ENCODE measurements at places on chromosomes 4 and X.
A peak's percentile ranks its signal among the peaks of the same experiment; 100 is the strongest.

- DNase-seq, result peak; percentile 72
These were observed 183.7 kb downstream of the SPATA18 start for GRCh38 chr4:52234561-52235440.

GRCh38 chr4:8311101-8312068 lies 41.8 kb downstream of the HTRA3 start:
- no peak for DNase-seq

DNA sequence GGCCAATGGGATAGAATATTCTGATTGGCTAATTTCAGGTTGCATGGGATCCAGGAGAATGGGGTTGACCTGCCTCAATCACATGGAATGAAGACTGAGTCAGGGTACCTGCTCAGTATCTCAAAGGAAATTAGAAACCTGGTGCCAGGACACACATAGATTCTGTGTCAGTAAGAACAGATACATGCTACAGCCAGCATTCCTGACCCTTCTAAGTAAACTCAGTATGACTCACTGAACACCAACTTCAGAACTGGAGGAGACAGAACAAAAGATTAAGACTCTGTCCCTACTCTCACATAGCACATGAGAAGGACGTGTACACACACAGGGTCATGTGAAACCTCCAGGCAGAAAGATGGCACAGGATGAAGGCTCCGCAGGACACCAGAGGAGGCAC lies 54.5 kb downstream of the FAM184B start:
- no peak for DNase-seq

- no peak for DNase-seq
These were observed 4.4 kb downstream of the SEPTIN11 start for GRCh38 chr4:76953956-76954355.

DNA sequence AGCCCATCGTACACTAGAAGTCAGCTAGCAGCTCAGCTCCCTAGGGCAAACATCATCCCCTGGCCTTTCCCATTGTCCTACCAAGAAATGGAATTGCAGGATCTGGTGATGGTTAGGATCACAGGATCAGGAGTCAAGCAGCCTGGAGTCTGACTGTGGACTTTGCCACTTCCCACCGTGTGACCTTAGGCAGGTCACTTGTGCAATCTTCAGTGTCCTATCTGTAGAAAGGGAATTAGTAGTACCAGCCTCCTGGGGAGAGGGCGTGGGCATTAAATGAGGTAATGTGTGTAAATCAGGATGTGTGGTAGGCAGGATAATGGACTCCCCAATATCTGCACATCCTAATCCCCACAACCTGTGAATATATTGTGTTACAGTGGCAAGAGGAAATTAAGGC lies 38.6 kb upstream of the APLN start:
- DNase-seq, result no peak

GRCh38 chr4:139024686-139025085 lies 9.1 kb downstream of the NOCT start:
- DNase-seq, result no peak

DNA sequence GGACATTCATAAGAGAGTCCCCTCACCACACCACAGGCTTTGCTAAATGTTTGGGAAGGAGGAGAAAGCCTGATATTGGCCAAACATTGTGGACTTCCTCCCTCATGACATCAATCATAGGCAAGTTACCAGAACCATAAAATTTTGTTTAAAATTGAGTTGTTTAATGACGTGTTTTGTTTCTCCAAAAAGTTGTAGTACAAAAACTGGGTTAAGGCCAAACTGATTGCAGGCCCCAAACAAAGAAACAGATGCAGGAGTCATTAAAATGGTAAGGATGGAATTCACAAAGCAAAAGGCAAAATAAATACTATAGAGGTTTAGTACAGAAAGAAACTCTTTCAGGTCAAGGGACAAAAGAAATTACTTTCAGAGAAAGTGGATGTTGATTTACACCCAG lies 3.9 kb upstream of the ODAM start:
- no peak for DNase-seq

GRCh38 chr4:12488672-12489071 lies 995.5 kb downstream of the RAB28 start:
- no peak for DNase-seq

DNA sequence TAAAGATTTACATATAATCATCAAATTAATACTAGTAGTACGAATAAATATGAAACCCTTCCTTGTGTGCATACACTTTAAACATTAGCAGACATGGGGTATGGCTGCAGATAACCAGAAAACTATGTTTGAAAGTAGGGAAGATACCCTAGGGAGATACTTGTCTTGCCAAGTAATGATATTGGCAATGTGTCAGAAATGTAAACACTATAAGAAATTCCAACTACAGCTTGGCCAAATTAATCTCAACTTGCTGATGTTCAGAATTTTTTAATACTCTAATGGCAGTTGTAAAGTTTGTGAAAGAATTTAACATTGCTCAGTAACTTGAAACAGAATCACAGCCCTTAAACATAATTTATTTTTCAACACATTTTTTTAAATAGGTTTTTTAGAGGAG lies 27.4 kb upstream of the HPGD start:
- DNase-seq, result no peak

DNA sequence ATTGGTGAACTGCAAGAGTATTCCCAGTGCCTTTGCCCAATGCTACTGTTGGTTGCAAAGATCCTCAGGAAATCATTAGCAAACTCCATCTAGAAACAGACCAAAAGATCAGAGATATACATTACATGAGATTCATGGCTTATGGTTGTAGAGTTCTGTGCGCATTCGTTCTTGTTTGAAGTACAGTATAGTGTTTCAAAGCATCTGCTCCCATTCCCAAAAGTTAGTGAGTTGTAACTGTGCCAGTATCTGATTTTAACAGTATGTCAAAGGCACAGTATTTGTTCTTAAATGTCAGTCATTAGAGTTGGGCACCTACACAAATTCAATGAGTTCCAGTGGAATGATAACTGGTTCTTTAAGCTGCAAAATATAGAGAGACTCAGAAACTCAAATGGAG lies 314.7 kb upstream of the ATOH1 start:
- DNase-seq, result no peak

DNA sequence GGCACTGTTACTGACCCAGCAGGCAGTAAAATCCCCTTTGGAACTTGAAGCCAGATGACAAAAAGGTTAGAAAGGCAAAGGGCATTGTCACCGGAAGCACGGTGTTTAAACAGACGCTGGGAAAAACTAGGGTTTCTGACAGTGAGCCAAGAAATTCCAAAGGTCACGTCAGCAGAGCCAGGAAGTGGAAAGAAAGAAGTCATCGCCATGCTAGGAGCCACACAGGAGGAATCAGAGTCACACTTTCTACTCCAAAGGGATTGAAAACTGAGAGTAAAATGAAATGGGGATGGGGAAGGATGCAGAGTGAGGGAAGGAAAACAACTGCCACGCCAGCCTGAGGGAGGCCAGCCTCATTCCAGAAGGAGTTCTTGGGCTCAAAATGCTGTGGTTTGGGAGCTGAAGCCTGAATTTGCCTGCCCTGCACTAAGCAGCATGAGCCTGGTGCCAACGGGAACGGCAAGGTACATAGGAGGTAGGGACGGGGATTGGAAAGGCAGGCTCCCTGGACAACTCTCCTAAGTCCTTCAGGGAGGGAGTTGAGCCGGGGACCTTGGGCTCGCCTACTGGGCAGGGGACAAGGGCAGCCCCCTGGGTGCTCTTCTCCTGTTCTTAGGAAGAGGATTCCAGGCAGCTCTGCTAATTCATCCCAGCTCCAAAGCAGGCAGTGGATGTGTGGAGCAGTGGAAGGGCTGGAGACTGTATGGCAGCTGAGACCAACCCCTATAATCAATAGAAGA lies 66.8 kb downstream of the SOWAHB start:
- DNase-seq, result peak; percentile 85

DNA sequence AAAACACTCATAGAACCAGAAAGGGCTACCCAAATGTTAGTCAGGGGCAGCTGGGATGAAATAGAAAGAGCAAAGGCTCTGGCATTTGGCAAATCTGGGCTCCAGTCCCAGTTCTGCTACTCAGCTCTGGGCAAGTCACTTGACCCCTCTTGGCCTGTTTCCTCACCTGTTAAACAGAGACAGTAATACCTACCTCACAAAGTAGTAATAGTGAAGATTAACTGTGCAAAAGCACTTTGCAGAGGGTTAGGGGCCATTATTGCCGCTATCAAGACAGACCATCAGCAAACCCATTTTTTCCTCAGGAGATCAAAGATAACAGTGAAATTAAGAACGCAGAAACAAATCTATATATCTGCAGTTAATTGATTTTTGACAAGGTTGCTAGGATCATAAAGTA lies 20.6 kb downstream of the ZBTB33 start:
- DNase-seq, result no peak

GRCh38 chr4:115119804-115120352 lies 6.5 kb upstream of the NDST4 start:
- DNase-seq, result no peak

- DNase-seq, result peak; percentile 38
These were observed 11.9 kb downstream of the AR start for GRCh38 chrX:67555578-67556203.

DNA sequence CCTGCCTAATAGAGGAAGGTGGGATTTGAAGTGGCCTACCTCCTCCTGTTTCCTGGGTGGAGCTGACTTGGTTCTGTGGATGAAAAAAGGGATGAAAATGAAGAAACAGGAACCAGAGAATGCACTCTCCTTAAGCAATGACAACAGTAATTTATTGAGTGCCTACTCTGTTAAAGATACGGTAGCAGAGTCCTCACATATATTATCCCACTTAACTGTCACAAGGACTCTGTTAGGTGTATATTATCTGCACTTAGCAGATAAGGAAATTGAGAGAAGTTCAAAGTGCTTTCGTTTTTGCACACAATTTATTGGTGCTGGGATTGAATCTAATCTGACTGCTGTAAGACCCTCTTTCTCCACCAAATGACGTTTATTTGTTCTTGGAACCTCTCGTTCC lies 301.2 kb downstream of the PACRGL start:
- DNase-seq, result no peak

DNA sequence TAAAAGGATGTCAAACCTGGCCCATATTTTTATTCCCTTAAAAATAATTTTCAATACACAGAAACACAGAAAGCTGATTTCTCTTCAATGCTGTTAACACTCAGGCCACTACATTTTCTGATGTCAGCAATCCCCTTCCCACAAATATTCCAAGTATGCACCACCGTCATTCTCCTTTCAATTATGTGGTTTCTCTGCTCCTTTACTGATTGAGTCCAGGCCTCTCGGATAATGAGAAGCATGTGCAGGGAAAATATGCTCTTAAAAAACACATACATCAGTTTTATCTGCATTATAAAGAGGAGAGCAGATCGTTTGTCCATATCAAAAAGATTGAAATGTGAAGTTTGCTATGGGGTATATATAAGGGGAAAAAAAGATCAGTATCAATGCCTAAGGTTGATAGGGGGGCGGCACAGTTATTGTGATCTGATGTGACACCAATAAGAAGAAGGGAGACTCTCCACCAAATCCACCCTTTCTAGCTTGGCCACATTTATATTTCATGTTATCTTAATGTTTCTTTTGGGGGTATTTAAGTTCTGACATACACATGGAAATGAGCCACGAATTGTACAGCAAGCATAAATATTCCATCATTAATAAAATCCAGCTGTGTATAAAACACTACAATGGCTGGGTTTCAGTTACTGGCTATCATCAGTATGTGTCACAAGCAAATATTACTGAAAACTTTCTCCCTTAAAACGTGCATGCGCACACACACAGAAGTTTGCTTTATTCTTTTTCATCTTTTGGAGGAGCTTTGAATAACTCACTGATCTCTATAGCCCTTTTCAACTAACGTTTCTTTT lies 6.4 kb downstream of the AMOT start:
- DNase-seq, result peak; percentile 50

- no peak for DNase-seq
These were observed 28.8 kb upstream of the SCOC start for GRCh38 chr4:140344621-140345020.

- no peak for DNase-seq
These were observed 28.3 kb upstream of the CLDN24 start for GRCh38 chr4:183350317-183351071.

DNA sequence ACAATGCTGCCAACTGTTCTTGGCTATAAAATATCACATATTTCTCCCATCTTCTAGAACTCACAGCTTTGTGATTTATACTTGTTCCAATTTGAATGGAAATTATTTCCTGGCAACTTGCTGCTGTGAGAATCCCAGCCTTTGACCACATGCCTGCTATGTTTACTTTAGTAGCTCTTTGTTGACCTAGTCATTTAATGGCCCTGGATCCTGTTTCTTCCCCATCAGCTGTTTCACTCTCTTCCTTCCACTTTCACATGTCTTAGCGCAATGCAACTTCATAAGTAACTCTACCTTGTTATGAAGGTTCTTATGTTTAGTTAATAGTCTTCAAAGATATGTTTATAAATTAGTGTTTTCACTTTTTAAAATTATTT lies 1973.6 kb upstream of the AGA start:
- peak; percentile 64 for DNase-seq

GRCh38 chrX:109845996-109846395 lies 112.9 kb upstream of the ACSL4 start:
- DNase-seq, result no peak

GRCh38 chrX:45515262-45516215 lies 314.9 kb upstream of the DIPK2B start:
- no peak for DNase-seq

GRCh38 chr4:82515705-82516104 lies 46.1 kb downstream of the TMEM150C start:
- DNase-seq, result peak; percentile 83

DNA sequence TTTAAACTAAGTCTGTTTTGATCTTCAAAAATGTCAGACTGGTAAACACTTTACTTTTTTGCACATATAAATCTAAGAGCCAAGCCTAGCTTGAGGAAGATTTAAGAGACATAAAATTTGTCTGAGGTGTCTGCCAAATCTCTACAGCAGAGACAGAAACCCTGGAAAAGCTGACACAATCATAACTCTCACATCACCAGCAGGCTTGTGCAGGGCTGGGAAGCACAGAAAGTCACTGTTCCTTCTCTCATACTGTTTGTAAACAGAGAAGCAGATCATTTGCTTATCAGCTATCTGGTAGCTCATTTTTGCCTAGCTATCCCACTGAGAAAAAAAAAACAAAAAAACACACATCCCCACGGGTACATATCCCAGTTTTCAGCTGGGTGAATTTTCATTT lies 7.0 kb downstream of the ENOX2 start:
- DNase-seq, result no peak

DNA sequence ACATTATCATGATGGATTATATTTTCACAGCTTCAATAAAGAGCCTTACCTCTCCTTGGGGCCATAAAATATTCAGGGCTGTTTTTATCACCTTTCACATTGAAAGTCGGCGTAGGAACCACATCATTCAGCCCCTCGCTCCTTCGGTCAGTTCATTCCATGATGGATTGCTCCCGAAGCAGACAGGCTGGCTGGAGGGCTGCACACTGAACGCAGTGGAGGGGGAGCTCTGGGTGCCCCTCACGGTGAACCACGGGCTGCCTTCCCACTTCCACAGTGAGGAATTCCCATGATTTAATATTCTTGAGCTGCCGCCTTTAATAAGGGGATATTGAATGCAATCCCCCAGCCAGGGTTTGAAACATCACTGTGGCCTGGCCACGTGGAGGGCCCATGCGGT lies 16.0 kb downstream of the PPP2R2C start:
- no peak for DNase-seq

DNA sequence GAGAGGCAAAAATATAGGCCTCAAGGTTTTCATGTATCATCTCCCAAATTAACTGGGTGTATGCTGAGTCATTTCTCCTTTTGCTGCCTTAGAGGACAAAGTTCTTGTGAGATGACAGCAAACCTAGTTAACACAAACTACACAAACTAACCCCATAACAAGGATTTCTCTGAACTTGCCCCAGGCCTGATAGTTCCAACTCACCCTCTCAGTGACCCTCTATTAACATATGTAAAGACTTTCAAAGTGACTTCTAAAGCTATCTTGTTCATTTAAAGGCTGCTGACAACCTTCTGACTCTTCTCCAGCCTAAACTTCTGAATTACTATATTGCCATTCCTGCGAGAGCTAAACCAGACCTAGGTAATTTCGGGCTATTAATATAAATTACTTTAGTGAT lies 43.2 kb upstream of the CCDC149 start:
- no peak for DNase-seq
